ENCODE measurements at places on chromosomes 3 and 15.

DNA sequence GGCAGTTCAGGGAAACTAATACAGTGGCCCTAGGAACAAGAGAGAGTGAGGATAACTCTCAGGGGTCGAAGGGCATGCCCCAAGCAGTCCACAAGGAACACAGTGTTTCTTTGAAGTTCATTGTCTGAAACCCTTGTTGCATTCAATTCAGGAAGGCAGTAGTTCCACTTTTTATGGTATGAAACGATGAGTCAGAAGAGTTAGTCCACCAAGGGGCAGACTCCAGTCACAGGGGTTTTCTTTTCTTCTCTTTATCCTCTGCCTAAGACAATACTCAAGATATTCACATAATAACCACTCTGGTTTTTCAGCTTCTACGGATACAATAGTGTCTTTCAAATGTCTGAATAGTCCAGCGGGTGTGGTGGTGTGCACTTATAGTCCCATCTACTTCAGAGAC is 23.7 kb upstream of the TICRR start:
- DNase-seq: no peak

GRCh38 chr3:23395115-23395514 is 192.0 kb downstream of the UBE2E2 start:
- no peak for DNase-seq

DNA sequence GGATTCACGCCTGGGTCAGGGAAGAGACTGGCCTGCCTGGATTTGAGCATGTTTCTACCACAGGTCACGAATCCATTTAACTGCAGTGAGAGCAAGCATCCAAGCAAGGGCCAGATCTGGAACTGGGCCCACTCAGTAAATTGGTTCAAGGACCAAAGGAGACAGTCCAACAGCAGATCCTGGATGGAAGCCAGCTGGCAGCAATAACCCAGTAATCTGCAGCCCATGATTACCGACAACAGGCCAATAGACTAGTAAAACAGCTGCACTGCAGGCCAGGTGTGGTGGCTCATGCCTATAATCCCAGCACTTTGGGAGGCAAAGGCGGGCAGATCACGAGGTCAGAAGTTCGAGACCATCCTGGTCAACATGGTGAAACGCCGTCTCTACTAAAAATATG is 11.8 kb downstream of the SAMD7 start:
- DNase-seq: no peak

GRCh38 chr3:20916951-20917606 is 731.1 kb upstream of the SGO1 start:
- no peak for DNase-seq

DNA sequence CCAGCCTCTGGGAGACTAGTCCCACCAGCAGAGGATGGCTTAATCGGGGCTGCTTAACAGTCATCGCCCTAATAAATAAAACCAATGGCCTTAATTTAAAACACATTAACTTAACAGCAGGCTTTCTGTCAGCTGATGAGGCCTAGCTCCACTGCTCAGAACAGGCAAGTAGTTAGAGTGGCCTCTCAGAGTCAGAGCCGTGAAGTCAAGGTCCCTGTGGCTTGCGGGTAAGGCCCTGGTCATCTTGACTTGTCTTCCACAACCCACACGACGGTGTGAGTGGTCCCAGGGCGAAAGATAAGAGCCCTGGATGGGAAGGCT is 11.8 kb downstream of the XXYLT1 start:
- DNase-seq: no peak

- DNase-seq: no peak
Measured at GRCh38 chr15:81890496-81890895, 155.3 kb downstream of the MEX3B start.

GRCh38 chr15:35186346-35186745 is 101.3 kb upstream of the NANOGP8 start:
- no peak for DNase-seq

DNA sequence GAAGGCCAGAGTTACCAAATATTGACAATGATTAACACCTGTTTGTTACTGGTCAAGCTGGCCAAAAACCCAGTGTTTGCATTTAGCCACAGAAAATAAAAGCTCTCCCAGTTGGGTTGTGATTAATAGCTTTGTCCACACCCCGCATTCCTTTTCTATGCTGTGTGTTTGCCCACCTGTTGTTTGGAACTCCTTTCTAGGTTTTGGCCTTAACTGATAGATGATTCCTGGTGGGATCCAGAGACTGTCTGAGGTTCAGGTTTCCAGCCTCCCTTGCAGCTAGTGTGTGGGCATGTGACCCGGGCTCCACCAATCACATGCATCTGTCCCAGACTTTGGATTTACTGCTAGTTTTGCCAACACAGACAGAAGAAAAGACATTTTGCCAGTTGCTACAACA is 83.8 kb downstream of the PTPRG start:
- DNase-seq: no peak

- DNase-seq: no peak
Measured at GRCh38 chr3:147426931-147427330, 17.8 kb downstream of the ZIC1 start.

- no peak for DNase-seq
Measured at GRCh38 chr3:66028457-66028856, 10.3 kb downstream of the MAGI1 start.

DNA sequence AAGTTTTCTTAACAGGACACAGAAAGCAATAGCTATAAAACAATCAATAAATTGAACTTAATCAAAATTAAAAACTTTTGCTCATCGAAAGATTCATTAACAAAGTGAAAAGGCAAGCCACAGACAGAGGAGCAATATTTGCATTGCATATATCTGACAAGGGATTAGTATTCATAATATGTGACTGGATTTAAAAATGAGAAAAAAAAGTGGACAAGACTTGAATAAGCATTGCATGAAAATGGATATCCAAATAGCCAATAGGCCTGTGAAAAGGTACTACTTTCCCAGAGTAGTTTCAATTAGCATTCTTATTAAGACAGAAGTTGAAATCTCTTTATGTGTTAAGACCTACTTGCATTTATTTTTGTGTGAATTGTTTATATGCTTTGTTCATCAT is 84.7 kb downstream of the CORO2B start:
- no peak for DNase-seq

GRCh38 chr3:41845826-41846225 is 116.1 kb downstream of the ULK4 start:
- DNase-seq: no peak

DNA sequence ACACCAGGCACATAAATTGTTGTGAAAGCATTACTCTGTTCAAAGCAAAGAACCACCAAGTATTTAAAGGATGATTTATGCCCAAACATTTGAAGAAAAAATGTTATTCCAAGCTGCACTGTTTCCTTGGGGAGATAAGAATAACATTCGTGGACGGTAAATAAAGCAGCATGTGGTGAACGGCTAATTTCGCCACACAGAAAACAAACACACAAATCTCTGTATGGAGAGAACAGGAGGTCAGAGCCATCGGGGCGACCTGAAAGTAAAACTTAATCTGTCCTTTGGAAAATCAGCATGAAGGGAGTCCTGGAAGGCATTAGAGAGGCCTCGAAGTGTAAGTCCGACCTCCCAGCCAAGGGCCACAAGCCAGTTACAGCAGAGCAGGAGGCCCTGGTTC is 27.1 kb upstream of the GABRG3 start:
- no peak for DNase-seq

GRCh38 chr3:22907161-22907780 is 295.9 kb upstream of the UBE2E2 start:
- no peak for DNase-seq

- no peak for DNase-seq
Measured at GRCh38 chr3:165614337-165614736, 222.9 kb downstream of the BCHE start.

GRCh38 chr15:40051616-40052415 is 12.8 kb upstream of the SRP14 start:
- DNase-seq: peak; percentile 28

DNA sequence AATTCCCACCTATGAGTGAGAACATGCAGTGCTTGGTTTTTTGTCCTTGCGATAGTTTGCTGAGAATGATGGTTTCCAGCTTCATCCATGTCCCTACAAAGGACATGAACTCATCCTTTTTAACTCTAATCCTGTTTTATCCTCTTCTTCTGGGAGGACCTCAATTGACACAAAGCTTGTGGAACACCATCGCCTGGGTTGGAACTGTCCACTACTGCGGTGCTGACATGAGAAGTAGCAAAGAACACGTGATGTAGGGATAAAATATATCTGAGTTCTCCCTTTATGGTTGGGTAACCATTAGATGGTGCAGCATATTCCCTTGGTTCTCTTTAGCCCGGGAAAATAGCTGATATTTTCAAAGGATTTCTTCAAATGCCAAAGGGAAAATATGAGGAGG is 105.3 kb upstream of the TOPAZ1 start:
- no peak for DNase-seq

Data from SJSA1 (cell line).